T-helper 17 cell (primary cell): ENCODE measurements at places on chromosomes 13 and 19. TPM values are rescaled to one million over a fixed set of nuclear protein-coding genes. Genes with fewer than 3 reads are reported as not detected.

- no peak for DNase-seq
Observed at GRCh38 chr19:33384983-33385382, 11.5 kb downstream of the CEBPG start.

The IL11 gene
- total RNA-seq = 0.89 TPM

DNA sequence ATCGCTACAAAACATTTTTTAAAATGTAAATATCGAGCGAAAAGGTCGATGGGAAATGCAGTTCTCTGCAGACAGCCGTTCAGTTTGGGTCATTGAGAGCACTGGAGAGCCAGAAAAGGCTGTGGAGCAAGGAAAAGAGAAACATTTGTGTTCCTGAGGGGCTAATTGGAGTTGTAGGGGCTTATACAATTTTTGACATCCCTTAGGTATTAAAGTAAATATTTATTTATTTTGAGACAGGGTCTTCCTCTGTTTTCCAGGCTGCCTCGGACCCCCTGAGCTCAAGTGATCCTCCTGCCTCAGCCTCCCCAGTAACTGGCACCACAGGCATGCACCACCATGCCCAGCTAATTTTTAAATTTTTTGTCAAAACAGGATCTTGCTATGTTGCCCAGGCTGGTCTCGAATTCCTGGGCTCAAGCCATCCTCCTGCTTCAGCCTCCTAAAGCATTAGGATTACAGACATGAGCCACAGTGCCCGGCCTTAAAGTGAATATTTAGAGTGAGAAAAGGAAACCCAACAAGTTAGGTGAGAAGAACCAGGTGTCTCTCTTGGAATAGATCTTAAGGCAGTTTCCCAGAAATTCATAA is 825 bp upstream of the YIF1B start:
- DNase-seq = no peak

- no peak for DNase-seq
Observed at GRCh38 chr13:90738881-90739280, 608.6 kb upstream of the MIR17HG start.

- DNase-seq = peak; percentile 65
Observed at GRCh38 chr19:3284759-3285646, 60.5 kb downstream of the CELF5 start.

The CD79A gene
- 1.6 TPM for total RNA-seq

- DNase-seq = no peak
Observed at GRCh38 chr19:18637673-18638630, 1.1 kb downstream of the KLHL26 start.

GRCh38 chr19:15038294-15038693 is 11.0 kb upstream of the CASP14 start:
- no peak for DNase-seq

GRCh38 chr13:78147905-78148304 is 229.3 kb upstream of the EDNRB start:
- no peak for DNase-seq

GRCh38 chr19:16856091-16856490 is 26.9 kb downstream of the SIN3B start:
- no peak for DNase-seq

The LRP3 gene
- 0.52 TPM for total RNA-seq

The FLT3 gene
- 0.70 TPM for total RNA-seq

DNA sequence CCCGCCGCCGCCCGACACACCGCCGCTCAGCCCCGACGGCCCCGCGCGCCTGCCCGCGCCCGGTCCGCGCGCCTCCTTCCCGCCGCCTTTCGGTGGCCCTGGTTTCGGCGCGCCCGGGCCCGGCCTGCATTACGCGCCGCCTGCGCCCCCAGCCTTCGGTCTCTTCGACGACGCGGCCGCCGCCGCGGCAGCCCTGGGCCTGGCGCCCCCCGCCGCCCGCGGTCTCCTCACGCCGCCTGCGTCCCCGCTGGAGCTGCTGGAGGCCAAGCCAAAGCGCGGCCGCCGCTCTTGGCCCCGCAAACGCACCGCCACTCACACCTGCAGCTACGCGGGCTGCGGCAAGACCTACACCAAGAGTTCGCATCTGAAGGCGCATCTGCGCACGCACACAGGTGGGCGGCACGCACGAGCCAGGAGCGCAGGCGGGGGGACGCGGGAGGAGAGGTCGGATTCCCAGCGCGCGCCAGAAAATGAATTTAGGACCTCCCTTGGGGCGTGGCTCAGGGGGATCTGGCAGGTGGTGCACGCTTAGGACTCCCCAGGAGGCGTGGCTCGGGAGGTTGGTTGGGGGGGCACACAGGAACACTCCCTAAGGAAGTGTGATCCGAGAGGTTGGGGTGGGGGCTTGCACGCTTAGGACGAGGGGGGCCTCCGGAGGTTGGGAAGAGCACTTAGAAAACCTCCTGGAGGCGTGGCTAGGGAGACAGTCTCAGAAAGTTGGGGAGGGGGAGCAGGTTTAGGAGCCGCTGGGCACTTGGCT is 1.2 kb downstream of the KLF2 start:
- peak; percentile 36 for DNase-seq

DNA sequence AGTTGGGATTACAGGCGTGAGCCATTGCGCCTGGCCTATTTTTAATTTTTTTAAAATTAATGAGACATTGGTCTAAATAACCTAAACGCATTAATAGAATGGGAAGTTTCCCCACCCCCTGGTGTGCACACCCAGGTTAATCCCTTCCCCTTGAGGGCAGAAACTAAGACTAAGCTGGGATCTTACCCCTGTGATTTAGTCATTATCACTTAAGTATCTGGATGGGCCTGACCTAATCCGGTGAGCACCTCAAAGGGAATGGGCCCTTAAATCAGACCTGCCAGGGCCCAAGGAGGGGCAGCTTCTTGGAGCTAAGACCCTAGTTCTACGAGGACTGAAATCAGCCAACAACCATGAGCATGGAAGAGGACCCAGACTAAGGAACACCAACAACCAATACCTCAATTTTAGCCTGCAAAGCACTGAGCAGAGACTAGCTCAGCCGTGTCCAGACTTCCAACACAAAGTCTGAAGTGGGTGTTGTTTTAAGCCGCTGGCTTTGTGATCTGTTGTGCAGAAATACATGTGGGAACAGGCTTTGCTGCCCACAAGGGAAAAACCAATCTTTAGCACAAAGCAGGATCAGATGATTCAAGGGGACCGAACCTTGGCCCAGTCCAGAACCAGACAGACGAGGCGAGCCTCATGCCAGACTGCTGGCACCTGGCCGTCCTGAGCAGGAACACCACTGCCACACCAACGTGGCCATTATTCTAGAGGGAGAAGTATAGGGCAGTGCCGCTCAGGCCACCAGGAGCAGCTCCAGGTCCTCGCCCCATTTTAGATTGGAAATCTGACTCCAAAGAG is 7.1 kb downstream of the UBE2S start:
- no peak for DNase-seq

GRCh38 chr13:23680845-23681669 is 110.8 kb downstream of the TNFRSF19 start:
- DNase-seq = no peak

DNA sequence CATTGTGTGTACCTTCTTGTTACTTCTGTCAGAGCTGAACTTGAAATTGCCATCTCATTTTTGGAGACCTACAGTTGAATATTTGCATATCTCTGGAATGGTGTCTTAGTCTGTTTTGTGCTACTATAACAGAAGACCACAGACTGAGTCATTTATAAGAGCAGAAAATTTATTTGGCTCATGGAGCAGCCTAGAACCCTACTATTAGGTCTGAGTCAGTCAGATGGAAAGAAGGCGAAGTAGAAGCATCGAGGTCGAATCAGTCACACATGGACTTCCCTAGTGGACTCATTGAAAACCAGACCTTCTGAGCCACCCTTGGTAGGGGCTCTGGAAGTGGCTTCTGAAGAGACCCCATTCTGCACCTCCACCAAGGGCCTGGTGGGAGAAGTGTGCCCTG is 33.9 kb upstream of the TPT1 start:
- no peak for DNase-seq

GRCh38 chr19:15114153-15114540 is 6.9 kb downstream of the SYDE1 start:
- no peak for DNase-seq

DNA sequence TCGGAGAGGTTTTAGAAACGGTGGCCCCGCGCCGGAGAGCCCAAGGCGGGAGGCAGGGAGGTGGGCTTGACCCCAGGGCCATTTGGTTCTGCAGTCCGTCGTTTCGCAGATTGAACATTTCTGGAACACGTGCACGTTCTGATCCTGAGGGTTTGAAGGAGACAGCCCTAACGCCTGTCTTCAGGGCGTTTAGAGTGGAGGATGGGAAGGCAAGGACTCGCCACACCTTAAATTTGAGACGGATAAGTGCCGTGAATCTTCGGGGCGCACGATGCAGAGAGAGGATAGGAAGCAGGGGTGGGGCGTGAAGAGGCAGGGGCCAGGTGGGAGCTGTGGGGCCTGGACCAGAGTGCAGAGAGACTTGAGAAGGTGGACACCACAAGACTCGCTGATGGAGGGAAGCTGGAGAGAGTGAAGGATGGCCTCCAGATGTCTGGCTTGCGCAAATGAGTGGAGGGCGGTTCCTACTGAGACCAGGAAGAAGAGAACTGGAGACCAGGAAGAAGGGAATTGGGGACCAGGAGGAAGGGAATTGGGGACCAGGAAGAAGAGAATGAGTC is 804 bp upstream of the MIER2 start:
- no peak for DNase-seq

The FSD1 gene
- 2.9 TPM for total RNA-seq

The PLPPR3 gene
- not detected for total RNA-seq

- no peak for DNase-seq
Observed at GRCh38 chr19:11111771-11112144, 22.5 kb downstream of the LDLR start.

The ATP8B3 gene
- 6.0 TPM for total RNA-seq

The CASP14 gene
- total RNA-seq = not detected

The ADPRHL1 gene
- 0.94 TPM for total RNA-seq

The C19orf67 gene
- 0.22 TPM for total RNA-seq

The MYO9B gene
- 220 TPM for total RNA-seq

DNA sequence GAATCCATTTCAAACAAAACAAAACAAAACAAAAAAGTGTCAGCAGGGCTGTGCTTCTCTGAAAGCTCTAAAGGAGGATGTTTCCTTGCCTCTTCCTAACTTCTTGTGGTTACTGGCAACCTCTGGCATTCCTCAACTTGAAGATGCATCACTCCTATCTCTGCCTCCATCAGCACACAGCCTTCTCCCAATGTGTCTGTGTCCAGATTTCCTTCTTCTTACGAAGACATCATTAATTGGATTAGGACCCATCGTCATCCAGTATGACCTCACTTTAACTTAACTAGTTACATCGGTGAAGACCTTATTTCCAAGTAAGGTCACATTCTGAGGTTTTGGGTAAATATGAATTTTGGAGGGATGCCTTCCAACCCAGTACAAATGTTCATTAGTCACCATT is 33.8 kb upstream of the GTF2F2 start:
- DNase-seq = no peak

DNA sequence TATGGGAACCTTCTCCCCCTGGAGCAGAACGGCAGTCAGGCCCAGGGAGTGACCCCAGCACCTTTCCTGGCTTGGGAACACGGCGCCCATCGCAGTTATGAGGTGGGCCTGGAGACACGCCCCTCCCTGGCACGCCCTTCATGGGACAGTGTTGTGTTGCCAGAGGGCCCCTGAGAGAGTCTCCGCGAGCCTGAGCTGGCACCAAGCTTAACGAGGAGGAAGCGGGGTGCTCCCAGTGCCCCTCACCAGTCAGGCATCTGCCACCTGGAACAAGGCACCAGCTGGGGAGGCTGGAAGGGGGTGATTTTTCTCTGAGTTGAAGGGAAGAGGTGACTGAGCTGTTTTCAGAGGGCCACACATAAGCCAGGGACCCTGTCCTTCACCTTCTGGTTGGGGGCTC is 180.6 kb downstream of the KDM4B start:
- no peak for DNase-seq

DNA sequence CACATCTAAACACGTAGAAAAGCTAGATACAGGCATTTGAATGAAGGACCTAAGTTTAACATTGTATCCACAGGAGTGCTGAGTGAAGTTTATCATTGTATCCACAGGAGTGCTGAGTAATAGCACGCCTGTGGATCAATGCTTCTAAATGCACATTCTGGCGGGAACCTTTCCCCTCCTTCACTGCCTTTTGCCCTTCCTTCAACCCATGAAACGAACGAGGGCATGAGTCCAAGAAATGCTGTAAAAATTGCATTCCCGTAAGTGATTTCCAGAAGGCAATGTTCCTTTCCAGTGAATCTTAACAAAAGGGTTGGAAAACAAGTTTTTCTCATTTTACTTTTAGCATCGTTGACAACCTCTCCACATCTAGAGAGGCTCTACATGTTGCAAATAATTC is 88.1 kb downstream of the ZDHHC20 start:
- no peak for DNase-seq

The TRAPPC6A gene
- total RNA-seq = 47.5 TPM

GRCh38 chr19:8257052-8257443 is 47.9 kb downstream of the CERS4 start:
- DNase-seq = no peak

The NR2C2AP gene
- 17.3 TPM for total RNA-seq

The KLK14 gene
- 0.32 TPM for total RNA-seq

DNA sequence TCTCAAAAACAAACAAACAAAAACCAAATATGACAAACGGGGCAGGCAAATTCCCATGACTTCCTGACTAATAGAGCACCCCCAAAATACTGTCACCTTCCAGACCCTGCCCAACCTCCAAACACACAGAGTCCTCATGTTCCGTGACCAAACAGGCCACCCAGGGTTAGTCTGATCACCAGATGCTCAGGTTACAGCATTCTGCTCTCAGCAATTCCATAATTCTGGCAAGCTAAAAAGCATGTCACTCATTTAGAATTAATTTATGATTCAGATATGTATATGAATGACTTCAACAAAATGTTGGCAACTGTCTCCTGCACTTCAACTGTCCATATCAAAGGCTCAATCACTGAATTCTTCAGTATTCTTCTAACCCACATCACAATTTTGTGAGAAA is 52.4 kb downstream of the ZIC5 start:
- DNase-seq = no peak

DNA sequence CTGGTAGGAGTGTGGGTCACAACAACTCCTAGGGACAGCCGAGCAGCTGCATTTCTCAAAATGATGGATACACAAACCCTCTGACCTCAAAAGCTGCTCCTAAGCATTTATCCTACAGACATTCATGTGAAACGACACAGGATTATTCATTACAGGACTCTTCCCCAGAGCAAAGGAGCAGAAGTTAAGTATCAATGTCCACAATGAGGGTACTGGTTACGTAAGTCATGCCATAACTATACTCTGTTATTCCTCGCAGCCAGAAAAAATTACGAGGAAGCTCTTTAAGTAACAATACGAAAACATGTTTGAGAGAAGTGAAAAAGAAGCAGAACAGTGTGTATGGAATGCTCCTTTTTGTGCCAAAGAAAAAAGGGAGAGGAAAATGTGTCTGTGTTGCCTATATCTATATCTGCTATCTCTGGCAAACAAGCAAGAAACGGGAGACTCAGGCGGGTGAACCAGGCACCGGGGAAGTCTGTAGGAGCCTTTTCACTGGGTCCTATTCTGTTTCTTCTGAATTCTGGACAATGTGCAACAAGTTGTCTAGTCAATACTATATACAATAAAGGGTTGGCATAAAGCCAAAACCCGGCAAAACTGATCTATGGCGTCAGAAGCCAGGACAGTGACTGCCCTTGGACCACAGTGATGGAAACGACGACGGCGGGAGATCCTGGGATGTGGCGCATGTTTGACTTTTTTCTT is 1.3 kb downstream of the ISOC2 start:
- DNase-seq = no peak
